ENCODE measurements at places on chromosomes 7 and 10.
A peak's percentile ranks its signal among the peaks of the same experiment; 100 is the strongest.

- no peaks in the 10 kb centered on the region for H3K4me1 ChIP-seq
- no peak overlapping the region for H3K4me3 ChIP-seq
- H3K27ac ChIP-seq = no peak overlapping the region
Observed at GRCh38 chr7:153657182-153657800, 394.9 kb upstream of the DPP6 start.

DNA sequence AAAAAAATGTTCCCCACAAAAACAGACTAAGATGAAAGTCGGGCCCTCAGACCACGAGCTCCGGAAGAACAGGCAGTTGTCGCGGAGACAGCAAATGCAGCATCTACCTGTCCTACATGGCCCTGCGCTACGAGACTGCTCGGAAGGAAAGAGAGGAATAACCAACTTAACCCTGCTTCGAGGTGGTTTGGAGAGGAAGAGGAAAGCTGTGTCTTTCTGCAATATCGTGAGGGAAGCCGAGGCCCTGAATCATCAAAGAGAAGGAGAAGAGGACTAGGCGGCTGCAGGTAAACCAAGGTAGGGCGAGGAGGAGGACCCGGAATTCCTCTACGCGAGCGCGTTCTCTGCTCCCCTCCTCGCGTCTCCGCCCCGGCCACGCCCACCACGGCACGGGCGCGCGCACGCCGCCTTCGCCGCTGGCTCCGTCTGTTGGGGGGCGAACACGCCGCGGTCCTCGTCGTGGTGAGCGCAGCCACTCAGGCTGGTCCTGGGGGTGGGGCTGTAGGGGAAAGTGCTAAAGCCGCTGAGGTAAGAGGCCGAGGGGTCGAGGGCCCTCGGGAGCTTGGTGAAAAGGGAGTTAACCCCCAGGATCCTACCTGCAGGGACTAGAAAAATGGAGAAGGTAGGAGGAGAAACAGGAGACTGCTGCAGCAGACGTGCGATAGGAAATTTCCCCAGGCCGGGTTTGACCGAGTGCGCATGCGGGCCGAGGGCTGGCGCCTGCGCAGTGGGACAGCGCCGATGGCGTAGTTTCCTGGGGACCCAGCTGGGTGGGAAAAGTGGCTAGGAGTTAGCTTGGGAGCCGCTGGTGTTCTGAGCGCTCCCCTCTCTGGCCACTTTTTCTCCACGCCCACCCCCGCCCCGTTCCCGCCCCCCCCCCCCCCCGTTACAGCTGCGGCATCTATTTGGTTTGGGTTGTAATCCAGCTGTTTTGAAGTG is at the start of the genes ANAPC16 and ASCC1:
TSS of gene ANAPC16 (plus strand) at position 402 of the 939 bp plus-strand sequence. CDS start 7,903 bp downstream, outside the sequence.
TSS of gene ASCC1 (minus strand) at position 666 of the 939 bp plus-strand sequence. CDS start 2,978 bp downstream, outside the sequence.
- DNase-seq = peak; percentile 83
- H3K27me3 ChIP-seq = no peaks in the 10 kb centered on the region
- H3K36me3 ChIP-seq = peaks cover 14% of the 10 kb centered on the region

DNA sequence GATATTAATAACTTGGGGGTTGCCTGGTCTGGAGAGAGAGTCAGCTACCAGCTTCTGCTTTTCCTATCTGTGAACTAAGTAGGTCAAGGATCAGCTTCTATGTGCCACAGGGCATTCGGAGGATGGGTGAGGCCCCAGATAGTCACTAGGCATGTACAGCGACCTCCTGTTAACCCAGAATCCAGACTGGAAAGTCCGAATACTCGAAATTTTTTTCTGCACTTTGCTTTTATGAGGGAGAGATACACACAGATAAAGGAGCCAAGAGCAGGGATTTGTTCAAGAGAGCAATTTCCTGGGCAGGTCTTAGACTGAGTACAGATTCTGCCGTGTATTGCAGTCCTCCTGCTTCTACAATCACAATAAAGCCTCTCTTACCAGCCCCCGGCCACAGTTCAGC is 54.2 kb downstream of the EMX2 start:
- H3K36me3 ChIP-seq = no peaks in the 10 kb centered on the region
- H3K4me1 ChIP-seq = no peaks in the 10 kb centered on the region
- no peak for DNase-seq

- H3K27ac ChIP-seq = no peak overlapping the region
- no peaks in the 10 kb centered on the region for H3K27me3 ChIP-seq
- no peak overlapping the region for H3K4me3 ChIP-seq
Observed at GRCh38 chr10:112471878-112472487, 25.0 kb downstream of the VTI1A start.

GRCh38 chr7:7318601-7319000 is 136.3 kb downstream of the C1GALT1 start:
- H3K4me3 ChIP-seq = no peak overlapping the region
- no peak for DNase-seq
- H3K27ac ChIP-seq = no peak overlapping the region
- no peaks in the 10 kb centered on the region for H3K4me1 ChIP-seq
- no peaks in the 10 kb centered on the region for H3K27me3 ChIP-seq
- no peaks in the 10 kb centered on the region for H3K36me3 ChIP-seq

- H3K4me1 ChIP-seq = peaks cover 7% of the 10 kb centered on the region
- H3K4me3 ChIP-seq = no peak overlapping the region
- no peak for DNase-seq
- no peaks in the 10 kb centered on the region for H3K36me3 ChIP-seq
Observed at GRCh38 chr7:149558149-149558861, 60.7 kb upstream of the ZNF746 start.

- H3K27me3 ChIP-seq = peaks cover 76% of the 10 kb centered on the region
- peaks cover 5% of the 10 kb centered on the region for H3K4me1 ChIP-seq
- DNase-seq = no peak
- H3K27ac ChIP-seq = no peak overlapping the region
- H3K36me3 ChIP-seq = no peaks in the 10 kb centered on the region
- H3K4me3 ChIP-seq = no peak overlapping the region
Observed at GRCh38 chr7:122299624-122300210, 4.8 kb downstream of the FEZF1 start.

- no peak for DNase-seq
- H3K27me3 ChIP-seq = peaks cover 11% of the 10 kb centered on the region
- peaks cover 19% of the 10 kb centered on the region for H3K4me1 ChIP-seq
- no peak overlapping the region for H3K27ac ChIP-seq
Observed at GRCh38 chr10:17238445-17239291, 10.6 kb downstream of the VIM start.

DNA sequence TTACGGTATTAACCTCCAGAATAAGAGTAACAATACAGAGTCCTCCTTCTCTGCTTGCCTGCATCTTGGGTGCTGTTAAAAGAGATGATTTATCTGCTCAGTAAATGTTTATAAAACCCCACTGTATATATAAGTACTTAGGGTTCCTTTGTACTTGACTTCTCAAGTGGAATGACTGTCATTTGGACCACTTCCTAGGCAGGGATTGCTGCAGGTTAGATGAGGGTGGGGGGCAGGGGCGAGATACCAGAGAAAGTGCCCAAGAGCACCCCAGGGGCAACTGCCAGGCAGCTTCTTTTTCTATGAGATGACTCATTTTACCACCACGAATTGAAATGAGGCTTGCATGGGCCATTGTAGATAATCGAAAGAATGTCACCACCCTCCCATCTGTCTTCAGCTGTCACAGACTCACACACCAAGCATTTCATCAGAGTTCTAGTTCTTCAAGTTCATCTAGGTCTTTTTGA is 421.9 kb upstream of the GALNT17 start:
- no peaks in the 10 kb centered on the region for H3K27me3 ChIP-seq
- H3K4me1 ChIP-seq = peaks cover 35% of the 10 kb centered on the region
- H3K4me3 ChIP-seq = no peak overlapping the region
- DNase-seq = no peak

DNA sequence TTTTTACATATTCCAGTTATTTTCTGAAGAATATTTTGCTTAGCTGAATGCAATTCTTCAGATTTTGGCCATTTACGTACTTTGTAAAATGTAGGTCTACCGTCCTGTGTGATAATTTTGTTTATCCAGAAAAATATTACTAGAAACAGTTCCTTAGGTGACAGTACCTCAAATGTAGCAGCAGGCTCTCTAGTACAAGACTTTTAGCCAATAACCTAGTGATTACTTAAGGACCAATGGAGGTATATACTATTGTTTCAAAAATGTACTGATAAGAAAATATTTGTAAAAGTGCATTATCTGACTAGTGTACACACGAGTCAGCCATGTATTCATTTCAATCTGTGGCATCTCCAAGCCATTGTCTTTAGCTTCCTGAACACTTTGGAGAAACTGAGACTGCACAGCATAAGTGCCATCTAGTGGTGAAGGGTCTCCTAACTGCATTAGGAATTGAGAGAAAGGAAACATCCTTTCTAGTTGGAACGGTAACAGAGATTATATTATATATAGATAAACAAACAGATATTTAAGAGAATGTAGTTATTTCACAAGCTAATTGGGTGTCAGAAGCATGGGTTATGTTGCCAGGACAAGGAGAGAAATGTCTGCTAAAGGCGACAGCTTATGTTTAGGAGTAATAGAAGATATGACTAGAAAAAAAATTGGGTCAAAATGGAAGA is 23.7 kb downstream of the RTKN2 start:
- DNase-seq = peak; percentile 41
- no peaks in the 10 kb centered on the region for H3K36me3 ChIP-seq
- no peaks in the 10 kb centered on the region for H3K27me3 ChIP-seq
- no peak overlapping the region for H3K27ac ChIP-seq

DNA sequence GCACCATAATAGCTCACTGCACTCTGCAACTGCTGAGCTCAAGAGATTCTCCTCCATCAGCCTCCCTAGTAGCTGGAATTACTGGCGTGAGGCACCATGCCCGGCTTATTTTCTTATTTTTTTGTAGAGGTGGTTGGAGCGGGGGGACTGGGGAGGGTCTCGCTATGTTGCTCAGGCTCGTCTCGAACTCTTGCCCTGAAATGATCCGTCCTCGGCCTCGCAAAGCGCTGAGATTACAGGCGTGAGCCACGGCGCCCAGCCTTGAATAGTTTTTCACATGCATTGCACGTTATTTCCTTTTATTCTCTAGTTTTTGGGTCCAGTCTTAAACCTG is 526 bp upstream of the LAMTOR4 start:
- no peaks in the 10 kb centered on the region for H3K36me3 ChIP-seq
- DNase-seq = no peak
- H3K4me1 ChIP-seq = peaks cover 10% of the 10 kb centered on the region
- peak overlapping the region; percentile 85 for H3K27ac ChIP-seq
- peak overlapping the region; percentile 96 for H3K4me3 ChIP-seq

DNA sequence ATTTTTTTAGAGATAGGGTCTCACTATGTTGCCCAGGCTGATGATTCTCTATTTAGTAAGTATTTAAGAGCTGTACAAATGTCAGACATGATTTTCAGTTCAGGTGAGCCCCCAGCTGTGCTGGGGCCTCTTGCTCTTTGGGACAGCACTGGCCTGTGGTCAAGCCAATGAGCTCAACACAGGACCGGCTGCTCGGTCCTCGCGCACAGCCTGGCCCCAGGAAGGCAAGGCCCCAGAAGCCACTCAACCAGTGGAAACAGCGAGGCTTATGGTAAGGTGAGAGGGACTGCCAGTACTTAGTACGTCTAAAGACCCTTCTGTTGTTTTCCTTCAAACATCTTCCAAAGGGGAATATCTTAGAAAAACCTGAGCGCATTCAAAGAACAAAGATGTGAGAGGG is 211.8 kb downstream of the SKIDA1 start:
- no peak overlapping the region for H3K4me3 ChIP-seq
- DNase-seq = no peak
- H3K4me1 ChIP-seq = peaks cover 6% of the 10 kb centered on the region
- no peaks in the 10 kb centered on the region for H3K27me3 ChIP-seq

DNA sequence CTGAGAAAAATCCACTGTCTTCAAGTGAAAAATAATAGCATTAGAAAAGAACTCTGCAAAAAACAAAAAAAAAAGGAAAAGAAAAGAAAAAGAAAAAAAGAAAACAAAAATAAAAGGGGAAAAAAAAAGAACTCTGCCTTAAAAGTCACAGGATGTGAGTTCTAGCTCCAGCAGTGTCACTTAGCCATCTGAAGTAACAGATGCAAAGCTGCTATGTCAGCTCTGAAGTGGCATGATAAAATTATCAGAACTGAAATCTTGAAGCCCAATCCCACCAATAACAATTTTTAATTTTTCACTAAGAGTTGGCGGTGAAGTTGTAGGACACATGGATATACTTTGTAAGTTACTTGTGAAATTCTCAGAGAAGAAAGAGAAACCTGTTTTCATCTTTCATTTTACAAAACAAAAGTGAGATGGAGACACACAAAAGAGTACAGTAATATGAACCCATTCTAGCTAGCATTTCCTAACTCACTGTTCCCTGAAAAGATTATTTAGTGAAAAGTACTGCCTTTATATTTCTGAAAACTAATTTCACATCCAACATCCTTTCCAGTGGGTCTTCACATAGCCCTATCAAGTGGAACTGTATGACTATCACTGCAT is 103.5 kb downstream of the ELAPOR2 start:
- DNase-seq = no peak
- H3K27ac ChIP-seq = no peak overlapping the region
- no peaks in the 10 kb centered on the region for H3K4me1 ChIP-seq
- no peak overlapping the region for H3K4me3 ChIP-seq

DNA sequence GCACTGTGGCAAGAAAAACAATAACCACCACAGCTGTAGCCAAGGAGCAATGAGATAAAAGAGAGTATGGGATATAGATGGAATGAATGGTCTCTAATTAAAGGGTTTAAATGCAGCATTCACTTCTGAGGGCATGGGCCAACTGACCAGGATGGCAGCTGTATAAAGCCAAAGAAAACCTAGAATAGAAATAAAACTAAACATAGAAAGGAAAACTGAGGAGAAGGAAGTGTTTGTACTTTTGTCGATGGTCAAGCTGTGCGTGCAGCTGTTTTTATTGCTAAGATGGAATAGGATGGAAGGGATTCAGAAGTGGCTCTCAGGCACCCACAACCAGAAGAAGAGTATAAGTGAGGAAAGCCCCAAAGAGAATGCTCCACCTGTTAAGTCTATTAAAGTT is 37.9 kb downstream of the ZC3HC1 start:
- peaks cover 10% of the 10 kb centered on the region for H3K36me3 ChIP-seq
- H3K27ac ChIP-seq = peak overlapping the region; percentile 5
- peaks cover 19% of the 10 kb centered on the region for H3K4me1 ChIP-seq
- DNase-seq = no peak
- no peak overlapping the region for H3K4me3 ChIP-seq
- H3K27me3 ChIP-seq = no peaks in the 10 kb centered on the region

- H3K27me3 ChIP-seq = no peaks in the 10 kb centered on the region
- no peak overlapping the region for H3K27ac ChIP-seq
- no peak overlapping the region for H3K4me3 ChIP-seq
- no peak for DNase-seq
- H3K4me1 ChIP-seq = no peaks in the 10 kb centered on the region
Observed at GRCh38 chr7:157513162-157513621, 176.4 kb downstream of the DNAJB6 start.

DNA sequence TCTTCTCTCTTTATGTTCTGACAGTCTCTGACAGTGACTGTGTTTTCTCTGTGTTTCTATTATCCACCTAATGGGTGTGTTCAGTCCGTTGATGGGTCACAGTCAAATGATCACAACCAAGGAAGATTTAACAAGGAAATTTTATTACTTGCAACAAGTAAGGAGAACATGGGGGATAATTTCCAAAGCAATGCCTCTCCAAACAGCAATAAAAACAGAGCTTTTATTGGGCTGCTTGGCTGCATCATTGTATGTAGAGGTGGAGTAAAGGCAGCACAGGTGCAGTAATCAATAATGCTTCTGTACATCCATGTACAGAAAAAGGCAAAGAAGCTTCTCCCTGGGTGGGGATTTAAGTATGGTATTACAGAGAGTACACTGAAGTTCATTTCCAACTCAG is 1525.6 kb downstream of the REEP3 start:
- no peak overlapping the region for H3K4me3 ChIP-seq
- H3K36me3 ChIP-seq = no peaks in the 10 kb centered on the region
- H3K27me3 ChIP-seq = no peaks in the 10 kb centered on the region
- no peak for DNase-seq
- no peak overlapping the region for H3K27ac ChIP-seq
- no peaks in the 10 kb centered on the region for H3K4me1 ChIP-seq
